ENCODE measurements at places on chromosomes 5 and 9.

DNA sequence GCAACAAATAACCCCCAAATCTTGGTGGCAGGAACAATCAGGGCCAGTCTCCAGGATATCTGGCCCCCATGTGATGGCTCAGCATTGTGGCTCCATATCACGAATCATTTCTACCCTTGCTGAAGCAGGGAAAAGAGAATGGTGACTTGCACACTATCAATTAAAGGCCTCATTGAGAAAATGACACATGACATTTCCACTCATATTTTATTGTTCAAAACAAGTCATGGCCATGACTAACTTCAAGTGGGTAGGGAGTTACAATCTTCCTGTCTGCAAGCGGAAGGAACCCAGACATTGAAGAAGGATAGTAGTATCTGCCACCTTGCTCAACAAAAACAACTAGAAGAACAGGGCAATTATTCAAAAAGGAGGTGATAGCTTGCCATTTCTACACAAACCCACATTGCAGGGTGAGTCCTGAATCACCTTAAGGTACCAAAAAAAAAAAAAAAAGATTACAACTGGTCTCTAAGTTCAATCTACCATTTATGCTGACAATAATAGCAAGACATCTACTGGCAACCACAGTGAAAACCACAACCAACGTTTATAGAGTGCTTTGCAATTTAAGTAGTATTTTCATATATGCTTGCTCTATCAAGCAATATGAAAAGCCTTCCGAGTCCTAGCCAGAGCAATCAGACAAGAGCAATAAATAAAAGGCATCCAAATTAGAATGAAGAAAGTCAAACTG lies 186.7 kb upstream of the DAPK1 start:
- no peak for DNase-seq

DNA sequence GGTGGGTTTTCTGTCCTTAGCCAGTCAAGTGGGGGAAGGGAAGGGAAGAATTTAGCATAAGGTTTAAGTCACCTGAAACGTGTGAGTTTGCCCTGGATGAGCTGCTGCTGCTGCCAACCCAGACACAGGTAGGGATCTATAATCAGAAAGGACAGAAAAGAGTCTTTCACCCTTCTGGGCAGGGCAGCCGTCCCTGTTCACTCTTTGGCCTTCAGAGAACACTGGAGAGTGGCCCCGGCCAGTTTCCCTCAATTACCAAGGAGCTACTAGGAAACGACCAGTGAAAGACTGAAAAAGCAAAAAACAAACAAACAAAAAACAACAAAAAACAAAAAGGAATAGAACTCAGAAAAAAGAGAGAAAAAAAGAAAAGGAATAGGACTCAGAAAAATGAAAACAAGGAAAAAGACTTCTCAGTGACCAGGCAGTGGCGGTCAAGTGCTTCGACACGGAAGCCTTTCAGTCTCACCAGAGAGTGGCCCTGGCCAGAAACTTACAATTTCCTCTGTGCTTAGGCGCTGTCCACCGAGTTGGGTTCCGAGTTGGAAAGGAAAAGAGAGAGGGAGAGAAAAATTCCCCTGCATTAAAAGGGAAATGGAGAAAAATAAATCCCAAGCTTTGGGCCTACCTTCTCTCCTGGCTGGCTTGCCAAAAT lies 2.5 kb upstream of the GM2A start:
- no peak for DNase-seq

DNA sequence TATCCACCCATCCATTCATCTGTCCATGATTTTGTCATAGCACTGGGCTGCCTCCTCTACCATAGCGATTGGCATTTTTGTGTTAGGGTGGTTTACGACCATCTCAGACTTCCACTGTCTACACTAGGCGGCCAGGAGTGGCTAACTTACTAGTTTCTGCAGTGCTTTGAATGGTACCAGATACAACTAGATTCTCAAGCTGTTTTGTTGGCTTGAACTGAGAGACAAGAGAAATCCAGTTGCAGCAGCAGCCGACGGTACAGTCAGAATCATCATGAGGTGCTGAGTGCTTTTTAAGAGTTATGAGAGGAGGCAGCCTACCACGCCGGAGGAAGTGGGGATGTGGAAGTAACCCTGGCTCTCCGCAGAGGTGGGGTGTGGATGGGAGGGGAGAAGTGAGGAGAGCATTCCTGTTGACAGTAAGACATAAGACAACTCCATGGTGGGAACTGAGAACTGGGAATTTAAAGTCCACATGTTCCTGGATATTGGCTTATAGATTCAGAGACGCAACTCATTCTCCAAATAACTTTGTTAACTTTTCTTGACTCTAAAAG lies 27.9 kb downstream of the COL5A1 start:
- DNase-seq, result no peak

DNA sequence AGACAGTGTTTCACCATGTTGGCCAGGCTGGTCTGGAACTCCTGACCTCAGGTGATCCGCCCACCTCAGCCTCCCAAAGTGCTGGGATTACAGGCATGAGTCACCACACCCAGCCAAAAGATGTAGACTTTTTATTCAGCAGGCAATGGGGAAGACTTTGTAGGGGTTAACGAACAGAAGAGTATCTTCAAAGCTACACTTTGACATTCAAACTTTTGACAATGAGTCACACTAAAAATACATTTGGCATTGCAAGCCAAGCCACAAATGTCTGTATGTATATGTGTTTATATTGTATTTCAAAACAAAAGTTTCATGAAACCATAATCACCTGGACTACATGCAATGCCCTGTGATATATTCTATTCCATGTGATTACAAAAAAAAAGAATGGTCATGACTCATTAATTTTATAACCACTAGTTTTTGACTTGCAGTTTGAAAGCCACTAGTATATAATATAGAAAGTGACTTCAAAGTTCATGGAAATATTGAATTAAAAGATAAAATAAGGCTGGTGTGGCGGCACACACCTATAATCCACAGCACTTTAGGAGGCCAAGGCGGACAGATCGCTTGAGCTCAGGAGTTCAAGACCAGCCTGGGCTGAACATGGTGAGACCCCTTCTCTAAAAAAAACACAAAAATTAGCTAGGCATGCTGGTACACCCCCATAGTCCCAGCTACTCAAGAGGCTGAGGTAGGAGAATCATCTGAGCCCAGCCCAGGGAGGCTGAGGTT lies 8.3 kb downstream of the DIMT1 start:
- DNase-seq, result no peak

DNA sequence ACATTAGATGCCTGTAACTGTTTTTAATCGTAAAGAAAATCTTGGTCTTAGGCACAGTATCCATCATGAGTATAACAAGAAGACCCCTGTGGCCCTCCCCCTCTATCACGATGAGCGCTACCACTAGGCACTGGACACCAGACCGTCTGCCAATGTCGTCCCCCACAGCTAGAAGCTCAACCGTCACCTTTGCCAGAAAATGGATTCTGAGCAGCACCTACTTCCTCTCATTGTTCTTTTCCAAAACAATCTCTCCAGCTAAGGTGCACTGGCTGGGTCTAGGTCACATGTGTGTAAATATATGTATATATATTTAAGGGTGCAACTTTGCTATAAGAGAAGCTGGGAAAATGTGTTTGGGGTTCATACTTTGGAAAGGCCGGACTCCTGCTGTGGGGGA lies 15.7 kb upstream of the SSBP2 start:
- no peak for DNase-seq

DNA sequence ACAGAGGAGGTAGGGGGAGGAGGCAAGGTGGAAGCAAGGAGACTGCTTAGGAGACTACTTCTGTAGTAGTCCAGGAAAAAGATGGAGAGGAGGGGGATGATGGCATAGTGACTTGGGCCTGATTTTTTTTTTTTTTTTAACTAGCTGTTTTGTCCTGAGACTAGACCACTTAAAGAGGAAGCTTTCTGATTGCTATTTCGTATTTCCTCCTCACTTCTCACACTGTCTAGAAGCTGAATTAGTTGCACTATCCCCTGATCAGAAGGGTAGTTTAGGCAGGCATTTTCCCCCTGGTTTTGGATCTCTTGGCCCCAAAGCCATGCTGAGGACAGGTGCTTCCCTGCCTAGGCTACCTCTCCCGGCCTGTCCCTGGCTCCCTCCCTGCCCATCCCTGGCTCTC lies 14.9 kb downstream of the LARP1 start:
- DNase-seq, result no peak

DNA sequence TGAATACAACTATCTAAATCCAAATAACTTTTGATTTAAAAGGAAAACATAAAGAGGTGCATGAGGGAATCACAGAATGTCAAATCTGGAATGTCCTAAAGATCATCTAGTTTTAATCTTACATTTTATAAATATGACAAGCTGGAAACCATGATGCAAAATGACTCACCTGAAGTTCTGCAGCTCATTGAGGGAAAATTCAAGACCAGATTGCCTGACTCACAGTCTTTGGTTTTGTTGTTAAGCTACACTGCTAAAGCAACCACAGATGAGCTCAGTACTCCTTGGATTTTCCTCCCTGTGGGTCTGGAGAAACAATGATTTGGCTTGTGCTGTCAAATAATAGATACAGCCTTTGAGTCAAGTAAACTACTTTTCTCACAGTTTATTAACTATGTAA lies 19.1 kb upstream of the EDIL3 start:
- DNase-seq, result no peak

DNA sequence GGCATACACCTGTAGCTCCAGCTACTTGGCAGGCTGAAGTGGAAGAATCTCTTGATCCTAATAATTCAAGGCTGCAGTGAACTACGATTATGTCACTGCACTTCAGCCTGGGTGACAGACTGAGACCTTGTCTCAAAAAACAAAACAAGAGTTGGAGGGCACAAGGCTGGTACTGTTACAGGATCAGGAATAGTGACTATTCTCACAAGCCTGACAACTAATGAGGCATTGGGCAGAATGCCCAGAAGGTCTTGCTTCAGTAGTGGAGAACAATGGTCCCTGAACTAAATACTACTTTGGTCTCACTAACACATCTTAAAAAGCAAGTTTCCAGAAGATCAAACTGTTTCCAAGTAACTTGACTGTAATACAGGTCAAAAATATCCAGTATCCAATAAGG lies 182.9 kb upstream of the RFX3 start:
- no peak for DNase-seq

DNA sequence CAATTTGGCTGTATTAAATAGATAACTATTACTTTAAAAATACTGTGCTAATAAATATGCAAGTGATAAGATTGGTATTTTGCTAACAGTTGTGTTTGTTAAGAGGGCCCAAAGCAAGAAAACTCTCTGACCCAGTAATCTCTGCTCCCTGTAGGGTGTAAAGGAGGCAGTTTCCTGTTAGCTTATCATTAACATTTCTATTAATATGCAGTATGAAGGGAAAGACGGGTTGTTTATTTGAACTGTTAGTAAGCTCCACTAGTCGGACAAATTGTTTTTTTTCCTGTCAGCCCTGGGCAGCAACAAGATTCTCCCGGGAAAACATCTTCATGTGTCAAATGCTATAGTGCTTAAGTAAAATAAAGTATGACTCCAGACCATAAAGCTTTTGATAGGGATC lies 35.6 kb downstream of the ERP44 start:
- DNase-seq, result no peak

DNA sequence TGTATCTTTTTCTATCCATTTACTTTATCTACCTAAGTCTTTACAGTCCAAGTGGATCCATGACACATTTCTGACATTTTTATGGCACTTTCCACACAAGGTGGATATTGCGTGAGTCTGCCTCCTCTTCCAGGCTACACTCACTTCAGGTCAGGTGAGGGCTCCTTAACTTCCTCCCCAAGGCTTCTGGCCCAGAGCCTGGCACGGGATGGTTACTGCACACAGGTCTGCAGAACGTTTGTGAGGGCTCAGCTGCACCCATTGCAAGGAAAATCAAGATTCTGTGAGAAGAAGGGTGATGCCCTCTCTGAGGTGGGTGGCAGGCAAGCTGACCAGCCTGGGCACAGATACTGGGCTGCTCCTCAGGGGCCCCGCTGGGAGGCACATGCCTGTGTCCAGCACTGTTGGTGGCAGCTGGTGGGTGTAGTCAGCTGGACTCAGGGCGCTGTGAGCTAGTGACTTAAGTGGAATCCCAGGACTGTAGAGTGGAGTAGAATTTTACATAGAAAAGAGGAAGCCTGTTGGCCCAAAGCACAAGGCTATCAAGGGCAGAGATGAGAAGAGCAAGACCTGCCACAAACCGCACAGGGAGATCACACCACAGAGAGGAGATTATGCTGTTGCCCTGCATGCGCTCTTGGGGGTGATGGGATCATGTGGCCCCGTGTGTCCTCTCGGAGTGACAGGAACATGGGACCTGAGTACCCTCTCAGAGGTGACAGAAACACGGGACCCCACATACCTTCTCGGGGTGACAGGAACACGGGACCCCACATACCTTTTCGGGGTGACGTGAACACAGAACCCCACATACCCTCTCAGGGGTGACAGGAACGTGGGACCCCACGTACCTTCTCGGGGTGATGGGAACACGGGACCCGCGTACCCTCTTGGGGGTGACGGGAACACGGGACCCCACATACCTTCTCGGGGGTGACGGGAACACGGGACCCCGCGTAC lies 21.3 kb downstream of the AHRR start:
- no peak for DNase-seq

- no peak for DNase-seq
Observed at GRCh38 chr5:111606194-111606593, 93.9 kb upstream of the STARD4 start.
